GM13977 (cell line): ENCODE measurements at places on chromosomes 13 and 19.
A peak's percentile ranks its signal among the peaks of the same experiment; 100 is the strongest.

- no peak for DNase-seq
Measured at GRCh38 chr13:53100394-53101063, 71.9 kb downstream of the OLFM4 start.

DNA sequence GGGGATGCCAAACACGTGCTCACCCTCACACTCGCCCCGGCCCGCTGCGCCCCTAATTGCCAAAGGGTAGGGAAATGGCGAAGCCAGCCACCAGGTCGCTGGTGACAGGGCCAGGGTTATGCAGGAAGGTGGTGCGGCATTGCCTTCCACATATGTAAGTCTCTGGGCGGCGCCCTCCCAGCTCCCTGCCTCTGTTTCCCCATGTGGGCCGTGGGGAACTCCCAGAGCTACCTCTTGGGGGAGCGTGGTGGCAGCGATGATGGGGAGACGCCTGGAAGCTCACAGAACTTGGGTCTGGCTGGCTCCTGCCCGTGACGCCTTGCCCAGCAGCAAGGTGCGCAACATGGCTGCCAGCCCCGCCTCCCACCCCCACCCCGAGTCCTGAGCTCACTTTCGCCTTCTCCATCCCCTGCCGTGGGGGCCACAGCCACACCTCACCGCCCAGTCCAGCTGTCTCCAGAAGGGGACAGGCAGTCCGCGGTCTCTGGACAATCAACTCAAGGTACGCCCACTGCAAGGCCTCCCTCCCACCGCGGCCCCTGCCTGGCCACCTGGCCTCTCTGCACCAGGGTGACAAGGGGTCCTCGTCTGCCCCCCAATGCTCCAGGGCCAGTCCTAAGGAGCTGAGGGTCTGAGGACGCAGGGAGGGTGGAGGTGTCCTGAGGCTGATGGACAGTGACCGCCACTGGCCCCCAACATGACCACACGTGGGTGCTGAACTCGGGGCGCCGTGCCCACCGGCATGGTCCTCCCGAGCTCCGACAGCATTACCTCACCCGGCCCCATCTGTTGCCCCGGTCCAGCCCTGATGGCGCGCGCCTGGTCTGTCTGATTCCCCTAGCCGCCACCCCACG is 6.6 kb downstream of the C19orf25 start:
- peak; percentile 20 for DNase-seq

GRCh38 chr13:89726690-89727435 is 1620.6 kb upstream of the MIR17HG start:
- no peak for DNase-seq

DNA sequence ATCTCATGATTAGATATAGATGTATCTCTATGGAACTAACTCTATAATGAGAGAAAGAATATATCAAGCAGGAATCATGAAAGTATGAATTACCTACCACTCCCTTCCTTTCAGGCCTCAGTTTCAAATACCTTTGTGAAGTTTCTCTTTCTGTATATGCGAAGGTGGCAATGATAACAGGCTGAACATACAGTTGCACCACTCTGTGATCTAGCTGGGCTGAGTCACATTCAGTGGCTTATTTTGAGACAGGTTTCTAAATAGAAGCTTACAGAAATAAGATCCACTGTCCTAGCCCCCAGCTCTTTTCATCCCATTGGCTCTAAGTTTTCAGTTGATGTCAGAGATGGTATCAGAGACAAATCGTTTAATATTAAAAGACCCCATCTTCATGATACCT is 662.0 kb downstream of the SLITRK1 start:
- no peak for DNase-seq

- no peak for DNase-seq
Measured at GRCh38 chr19:39499932-39500331, 1.2 kb downstream of the DLL3 start.

DNA sequence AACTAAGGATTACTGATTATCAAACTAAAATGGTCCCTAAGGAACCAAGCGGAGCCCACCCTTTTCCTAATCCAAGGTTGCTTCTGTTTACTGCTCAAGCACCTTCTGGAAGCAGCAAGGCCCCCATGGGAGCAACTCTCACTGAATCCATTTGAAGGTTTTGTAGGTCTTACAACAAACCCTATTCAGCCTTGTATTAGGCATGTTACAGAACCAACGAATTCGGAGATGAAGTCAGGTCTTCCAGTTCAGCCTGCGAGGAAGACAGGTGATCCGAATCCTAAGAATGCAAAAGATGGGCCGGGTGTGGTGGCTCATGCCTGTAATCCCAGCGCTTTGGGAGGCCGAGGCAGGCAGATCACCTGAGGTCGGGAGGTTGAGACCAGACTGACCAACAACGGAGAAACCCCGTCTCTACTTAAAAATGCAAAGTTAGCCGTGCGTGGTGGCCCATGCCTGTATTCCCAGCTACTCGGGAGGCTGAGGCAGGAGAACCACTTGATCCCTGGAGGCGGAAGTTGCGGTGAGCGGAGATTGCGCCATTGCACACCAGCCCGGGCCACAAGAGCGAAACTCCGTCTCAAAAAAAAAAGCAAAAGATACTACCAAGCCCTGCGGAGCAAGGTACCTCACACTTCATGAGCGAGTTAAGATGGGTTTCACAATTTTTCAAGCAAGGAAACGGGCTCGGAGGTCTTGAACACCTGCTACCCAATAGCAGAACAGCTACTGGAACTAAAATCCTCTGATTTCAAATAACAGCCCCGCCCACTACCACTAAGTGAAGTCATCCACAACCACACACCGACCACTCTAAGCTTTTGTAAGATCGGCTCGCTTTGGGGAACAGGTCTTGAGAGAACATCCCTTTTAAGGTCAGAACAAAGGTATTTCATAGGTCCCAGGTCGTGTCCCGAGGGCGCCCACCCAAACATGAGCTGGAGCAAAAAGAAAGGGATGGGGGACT is 609 bp downstream of the ZAR1L start:
- DNase-seq = peak; percentile 58

GRCh38 chr13:91323349-91323748 is 24.1 kb upstream of the MIR17HG start:
- no peak for DNase-seq

- no peak for DNase-seq
Measured at GRCh38 chr13:20921572-20921971, 19.0 kb upstream of the XPO4 start.

DNA sequence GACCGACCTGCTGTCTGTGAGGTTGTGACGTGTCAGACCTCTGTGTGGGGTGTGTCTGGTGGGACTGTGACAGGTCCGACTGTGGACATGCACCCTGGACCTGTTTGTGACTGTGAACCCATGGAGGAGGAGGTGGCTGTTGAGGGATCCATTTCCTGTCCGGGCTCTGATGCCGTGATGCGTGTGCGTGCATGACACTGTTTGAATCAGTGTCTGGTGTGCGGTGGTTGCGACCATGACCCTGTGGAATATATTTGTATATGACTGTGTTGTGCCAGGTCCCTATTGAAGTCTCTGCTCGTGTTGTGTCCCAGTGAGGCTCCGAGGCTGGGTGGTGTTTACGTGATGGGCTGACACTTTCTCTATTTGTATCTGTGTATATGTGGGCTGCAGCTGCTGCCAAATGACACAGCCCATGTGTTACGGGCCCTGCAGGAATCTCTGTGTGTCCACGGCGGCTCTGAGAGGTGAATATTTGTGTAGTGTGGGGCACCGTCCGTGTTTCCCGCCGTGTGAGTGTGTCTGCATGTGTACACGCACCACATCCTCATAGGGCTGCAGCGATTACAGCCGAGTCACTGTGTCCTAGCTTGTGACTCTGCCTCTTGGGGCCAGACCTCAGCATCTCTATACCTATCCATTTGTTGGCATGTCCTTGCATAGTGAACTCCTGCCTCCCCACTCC is 18.3 kb downstream of the CCDC97 start:
- DNase-seq = peak; percentile 62

DNA sequence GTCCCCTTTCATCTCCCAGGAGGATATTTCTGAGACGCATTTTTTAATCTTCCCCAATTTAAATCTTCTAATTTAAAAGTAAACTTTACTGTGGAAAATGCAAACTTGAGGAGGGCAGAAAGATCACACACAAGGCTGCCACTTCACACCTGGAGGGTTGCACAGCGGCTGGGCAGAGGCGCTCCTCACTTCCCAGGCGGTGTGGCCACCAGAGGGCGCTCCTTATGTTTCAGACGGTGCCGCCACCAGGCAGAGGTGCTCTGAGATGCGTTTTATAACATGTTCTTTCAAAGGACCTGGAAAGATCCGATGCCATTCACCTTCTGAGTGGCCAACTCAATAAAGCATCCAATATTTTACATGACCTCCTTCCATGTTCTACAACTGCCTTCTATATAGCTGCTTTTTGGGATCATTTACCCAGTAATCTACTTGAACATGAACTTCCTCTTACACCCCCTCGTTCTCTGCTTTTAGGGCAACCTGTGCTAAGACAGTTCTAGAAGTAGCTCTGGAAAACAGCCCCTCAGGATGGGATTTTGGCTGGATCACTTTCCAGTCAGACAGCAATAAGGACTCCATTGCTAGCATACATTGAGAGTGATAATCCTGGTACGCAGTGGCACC is 14.8 kb upstream of the MTUS2 start:
- no peak for DNase-seq

DNA sequence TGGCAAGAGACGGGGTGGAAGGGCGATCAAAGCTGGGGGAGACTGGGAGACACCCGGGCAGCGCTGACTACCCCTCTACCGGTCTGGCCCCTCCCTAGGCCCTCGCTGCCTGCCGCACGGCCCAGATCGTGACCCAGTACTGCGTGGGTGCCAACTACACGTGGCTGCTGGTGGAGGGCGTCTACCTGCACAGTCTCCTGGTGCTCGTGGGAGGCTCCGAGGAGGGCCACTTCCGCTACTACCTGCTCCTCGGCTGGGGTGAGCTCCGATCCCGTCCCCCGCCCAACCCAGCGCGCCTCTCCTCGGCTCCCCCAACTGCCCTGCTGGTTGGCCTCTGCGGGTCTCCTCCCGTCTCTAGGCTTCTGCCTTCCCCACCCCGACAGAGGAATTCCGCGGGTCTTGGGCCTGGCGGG is 8.8 kb downstream of the GIPR start:
- peak; percentile 56 for DNase-seq

- peak; percentile 47 for DNase-seq
Measured at GRCh38 chr19:821231-821824, 427 bp downstream of the PLPPR3 start.

DNA sequence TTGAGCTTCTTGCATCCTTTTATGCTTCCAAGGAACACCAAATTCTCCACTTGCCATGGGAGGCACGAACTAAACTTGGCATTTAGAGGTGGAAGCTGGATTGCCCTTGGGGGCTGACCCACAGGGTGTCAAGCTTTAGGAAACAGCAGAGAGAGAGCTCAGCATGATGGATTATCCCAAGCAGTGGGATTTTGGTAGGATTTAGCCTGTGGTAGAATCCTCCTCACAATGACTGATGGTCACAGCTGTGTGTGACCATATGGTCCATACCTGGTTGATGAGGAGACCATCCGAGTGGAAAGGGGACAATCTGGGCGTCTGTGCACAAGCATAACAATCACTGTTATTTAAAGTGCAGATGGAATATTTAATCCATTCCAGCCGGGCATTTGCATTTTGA is 40.1 kb upstream of the PSG9 start:
- no peak for DNase-seq

DNA sequence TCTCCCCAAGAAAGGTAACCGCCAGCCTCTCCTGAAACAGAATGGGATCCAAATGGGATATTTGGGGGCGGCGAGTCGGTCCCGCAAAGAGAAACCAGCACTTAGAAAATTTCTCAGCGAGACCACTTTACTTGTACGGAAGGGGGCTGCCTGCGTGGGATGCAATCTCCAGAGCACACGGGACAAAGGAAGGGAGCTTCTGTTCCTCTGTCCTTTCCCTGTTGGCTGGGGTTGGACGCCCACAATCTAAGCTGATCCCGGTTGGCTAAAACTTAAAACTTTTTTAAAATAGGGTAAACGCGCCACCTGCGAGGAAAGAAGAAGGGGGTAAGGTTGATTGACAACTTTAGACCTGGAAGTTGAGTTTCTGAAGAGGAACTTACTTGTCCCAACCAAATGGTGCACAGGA is 826 bp upstream of the BSG start:
- no peak for DNase-seq

GRCh38 chr13:49042476-49042875 is 66.8 kb downstream of the FNDC3A start:
- no peak for DNase-seq

GRCh38 chr13:95676105-95676761 is 706 bp upstream of the DNAJC3 start:
- DNase-seq = no peak

DNA sequence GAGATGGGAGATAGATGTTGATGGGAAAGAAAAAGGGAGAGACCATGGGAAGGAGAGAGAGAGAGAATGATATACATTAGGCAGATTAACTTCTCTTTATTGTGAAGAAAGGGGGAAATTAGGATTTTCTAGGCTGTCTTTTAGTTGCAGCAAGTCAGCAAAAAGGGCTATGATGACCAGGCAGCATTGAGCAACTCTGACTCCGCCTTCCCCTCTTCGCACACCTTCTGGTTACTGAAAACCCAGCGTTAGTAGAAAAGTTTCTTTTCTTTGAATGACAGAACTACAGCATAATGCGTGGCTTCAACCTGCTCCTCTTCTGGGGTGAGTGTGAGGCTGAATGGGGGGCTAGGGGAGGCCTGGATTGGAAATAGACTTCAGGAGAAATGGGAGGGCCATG is at the start of gene ADGRE1:
Gene ADGRE1 (plus strand): TSS at position 264 of the 400 bp plus-strand sequence. CDS start 30 bp downstream, at position 294.
- peak; percentile 24 for DNase-seq

GRCh38 chr19:34096020-34096915 is 76.0 kb upstream of the LSM14A start:
- peak; percentile 44 for DNase-seq

DNA sequence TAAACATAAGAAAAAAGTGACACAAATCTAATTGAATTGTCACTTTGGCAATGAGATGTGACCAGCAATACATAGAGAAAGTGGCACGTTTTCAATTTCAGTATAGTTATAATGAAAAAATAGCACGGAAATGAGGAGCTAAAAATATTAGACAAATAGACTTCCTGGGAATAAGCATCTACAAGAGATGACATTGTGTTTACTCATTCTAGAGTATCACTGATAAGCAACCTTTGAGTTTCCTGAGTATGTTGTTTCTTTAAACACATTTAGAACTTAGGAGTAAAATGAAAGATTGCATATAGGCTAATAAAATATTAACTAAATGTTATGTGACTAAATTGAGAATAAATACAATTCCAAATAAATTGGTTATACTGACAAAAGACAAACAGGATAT is 207.1 kb upstream of the SLITRK6 start:
- DNase-seq = no peak

GRCh38 chr13:74466020-74466419 is 331.8 kb upstream of the KLF12 start:
- no peak for DNase-seq

GRCh38 chr19:51712461-51713081 is 11.2 kb downstream of the HAS1 start:
- peak; percentile 76 for DNase-seq
